A673 (cell line): ENCODE measurements at places on chromosomes 6 and 20.
A peak's percentile ranks its signal among the peaks of the same experiment; 100 is the strongest.

- DNase-seq, result peak; percentile 65
These were observed 117.9 kb upstream of the THBS2 start for GRCh38 chr6:169371344-169372127.

GRCh38 chr20:991850-992249 is 10.3 kb downstream of the RSPO4 start:
- no peak for DNase-seq

- no peak for DNase-seq
These were observed 10.0 kb upstream of the ELMO2 start for GRCh38 chr20:46416421-46416820.

- no peak for DNase-seq
These were observed 6.0 kb downstream of the CD83 start for GRCh38 chr6:14123386-14124111.

DNA sequence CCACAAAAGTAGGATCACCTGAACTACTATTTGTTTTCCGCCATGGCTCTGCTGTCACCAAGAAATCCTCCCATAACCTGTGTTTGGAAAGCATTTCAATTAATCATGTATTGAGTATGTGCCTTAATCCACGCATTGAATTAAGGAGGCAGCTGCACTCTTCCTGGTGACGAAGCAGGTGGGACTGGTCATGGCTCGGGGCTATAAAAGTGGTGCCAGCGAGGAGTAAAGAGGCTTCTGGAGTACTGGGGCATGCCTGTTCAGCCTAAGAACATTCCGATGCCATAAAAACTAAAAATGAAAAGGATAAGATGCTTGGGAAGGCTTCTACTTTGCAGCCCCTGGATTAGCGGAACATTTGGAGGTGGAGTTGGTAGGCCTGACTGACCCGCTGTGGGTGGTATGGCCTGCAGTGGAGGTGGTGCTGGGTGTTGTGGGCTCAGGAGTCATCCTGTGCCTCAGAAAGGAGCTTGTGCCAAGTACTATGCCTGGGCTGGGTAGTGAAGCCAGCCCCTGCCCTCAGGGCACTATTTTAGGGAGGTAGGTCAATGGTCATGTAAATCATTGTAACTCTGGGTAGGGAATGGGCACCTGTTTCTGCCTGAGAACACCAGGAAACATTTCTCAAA is 110.5 kb downstream of the B3GAT2 start:
- DNase-seq, result no peak

DNA sequence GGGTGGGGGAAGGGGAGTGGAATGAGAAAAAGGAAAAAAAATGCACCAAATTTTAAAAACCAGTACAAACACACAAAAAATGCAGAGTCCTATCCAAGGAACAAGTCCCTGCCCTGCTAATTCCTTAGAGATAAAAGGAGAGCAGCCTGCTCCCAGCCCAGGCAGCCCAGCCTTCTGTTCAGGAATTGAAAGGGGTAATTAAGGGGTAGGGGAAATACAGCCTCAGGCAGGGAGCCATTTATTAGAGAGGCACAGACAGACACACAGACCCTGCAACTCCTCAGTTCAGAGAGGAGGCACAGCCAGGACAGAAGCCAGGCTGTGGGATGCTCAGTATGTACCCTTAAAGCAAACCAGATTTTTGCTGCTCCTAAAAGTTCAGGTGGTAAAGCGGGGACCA is 137.2 kb downstream of the EYA2 start:
- no peak for DNase-seq

- DNase-seq, result no peak
These were observed 82.0 kb upstream of the AKIRIN2 start for GRCh38 chr6:87784051-87784450.

DNA sequence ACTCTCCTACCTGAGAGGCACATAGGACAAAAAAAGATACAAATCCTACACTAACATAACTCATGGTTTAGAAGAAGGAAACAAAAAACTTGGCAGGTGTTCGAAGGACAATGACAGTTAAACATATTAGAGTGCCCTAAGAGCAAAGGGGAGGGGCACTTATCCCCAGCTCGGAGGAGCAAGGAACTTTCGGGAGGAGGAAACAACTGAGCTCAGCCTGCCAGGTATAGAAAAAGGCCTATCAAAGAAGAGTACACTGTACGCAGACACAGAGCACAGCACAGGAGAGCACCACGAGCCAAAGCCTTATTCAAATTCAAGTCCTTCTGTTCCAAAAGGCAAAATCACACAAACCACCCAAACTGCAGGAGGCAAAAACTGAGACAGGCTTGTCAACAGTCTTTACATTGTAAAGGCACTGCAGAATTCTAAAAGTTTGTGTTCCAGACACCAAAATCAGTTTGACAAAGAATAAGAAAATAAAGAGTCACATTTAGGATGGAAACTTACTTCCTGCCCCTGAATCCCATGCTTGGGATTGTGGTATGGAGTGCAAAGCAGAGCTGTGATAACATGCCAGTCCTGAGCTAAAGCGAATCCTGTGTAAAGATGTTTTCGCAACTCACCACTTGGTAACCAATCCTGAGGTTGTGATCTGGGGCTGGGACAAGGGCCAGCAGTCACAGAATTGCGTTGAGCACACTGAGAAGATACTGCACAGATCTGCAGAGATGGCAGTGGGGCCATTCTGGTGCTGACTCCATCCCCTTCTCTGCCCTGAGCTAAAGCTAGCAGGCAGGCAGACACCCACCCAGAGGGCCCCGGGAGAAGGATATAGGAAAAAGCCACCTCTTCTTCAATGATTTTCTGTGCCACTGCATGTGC is 108.6 kb downstream of the CHD6 start:
- no peak for DNase-seq

DNA sequence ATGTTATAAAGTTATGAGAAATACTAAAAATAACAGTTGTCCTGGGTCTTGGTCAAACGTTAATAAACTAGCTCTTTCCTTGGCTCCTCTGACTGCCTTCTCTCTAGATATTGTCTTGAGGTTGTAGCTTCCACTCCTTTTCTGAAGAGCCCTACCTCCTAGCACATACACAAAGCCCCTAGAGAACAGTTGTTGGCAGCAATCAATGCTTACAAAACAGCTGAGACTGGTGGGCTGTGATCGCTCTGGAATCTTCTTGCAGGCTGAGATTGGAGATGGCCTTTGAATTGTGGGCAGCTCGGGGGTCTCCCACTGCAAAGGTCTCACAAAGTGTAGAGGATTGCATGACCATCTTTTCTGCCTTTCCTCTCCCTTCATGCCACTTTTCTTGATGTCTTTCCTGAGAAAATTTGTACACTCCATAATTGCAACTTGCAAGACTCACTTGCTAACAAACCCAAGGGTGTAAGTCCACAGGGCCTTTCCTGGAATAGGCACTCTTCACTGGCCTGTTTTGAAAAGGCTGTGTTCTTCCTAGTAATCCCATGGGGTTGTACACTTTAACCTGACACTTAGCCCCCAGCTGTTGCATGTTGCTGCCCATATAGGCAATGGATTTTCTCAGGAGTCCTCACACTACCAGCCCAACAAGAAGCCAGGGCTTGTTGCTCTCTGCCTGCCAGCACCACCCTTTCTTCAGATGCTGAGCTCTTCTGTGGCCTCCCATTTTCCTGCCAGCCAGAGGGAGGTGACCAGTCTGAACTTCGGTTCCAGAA is 99.9 kb downstream of the TCP11 start:
- DNase-seq, result no peak
